Hematopoietic multipotent progenitor cell treated with erythropoietin and hydrocortisone succinate and interleukin-3 and kit ligand, for 17 days (in vitro differentiated cells): ENCODE measurements at places on chromosomes 2 and 18.

GRCh38 chr2:11778416-11778815 is 32.0 kb downstream of the LPIN1 start:
- DNase-seq: no peak

- no peak for DNase-seq
Observed at GRCh38 chr2:226184540-226184939, 615.1 kb downstream of the IRS1 start.

GRCh38 chr2:84958135-84959059 is 12.6 kb upstream of the KCMF1 start:
- no peak for DNase-seq

DNA sequence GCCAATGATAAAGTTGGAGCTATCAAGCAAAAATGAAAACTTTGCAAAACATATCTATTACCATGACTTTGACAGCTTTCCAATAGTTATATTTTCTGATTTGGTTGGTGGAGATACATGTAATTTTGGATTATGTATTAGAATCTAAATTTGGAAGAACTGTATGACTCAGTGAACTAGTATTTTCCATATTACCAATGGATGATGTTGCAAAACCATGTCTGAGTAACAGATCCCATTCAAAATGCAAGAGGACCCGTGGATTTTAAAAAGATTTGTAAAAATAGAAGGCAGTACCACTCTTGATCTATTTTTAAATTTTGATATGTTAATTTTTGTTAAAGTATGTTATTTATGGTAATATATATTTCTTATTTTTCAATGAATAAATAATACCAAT is 83.0 kb downstream of the TAF4B start:
- no peak for DNase-seq

- DNase-seq: no peak
Observed at GRCh38 chr18:79625195-79625923, 54.2 kb upstream of the CTDP1 start.

DNA sequence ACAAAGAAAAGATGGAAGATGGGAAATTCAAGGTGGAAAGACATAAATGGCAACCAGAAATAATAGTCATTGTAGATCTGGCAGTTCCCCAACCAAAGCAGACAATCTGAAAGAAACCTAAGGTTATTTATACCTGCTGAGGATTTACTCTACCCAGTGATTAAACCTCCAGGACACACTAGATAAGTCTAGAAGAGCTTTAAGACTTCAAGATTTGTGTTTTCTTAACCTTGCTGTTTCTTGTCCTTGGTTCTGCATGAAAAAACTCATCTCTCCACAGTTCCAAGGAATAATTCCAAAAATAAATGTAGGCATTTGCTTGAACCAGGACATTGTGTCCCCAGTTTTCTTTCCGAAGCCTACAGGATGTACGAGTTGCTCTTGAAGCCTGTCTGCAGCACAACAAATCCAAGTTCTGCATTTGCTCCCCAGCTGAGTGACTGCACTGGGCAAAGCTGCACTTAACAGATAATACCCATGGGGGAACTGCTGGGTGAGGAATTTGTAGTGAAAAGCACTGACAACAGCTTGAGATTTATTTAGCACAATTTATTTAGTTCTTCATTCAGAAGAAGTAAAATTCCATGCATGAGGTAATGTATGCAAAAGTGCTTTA is 19.8 kb downstream of the DTNA start:
- no peak for DNase-seq

DNA sequence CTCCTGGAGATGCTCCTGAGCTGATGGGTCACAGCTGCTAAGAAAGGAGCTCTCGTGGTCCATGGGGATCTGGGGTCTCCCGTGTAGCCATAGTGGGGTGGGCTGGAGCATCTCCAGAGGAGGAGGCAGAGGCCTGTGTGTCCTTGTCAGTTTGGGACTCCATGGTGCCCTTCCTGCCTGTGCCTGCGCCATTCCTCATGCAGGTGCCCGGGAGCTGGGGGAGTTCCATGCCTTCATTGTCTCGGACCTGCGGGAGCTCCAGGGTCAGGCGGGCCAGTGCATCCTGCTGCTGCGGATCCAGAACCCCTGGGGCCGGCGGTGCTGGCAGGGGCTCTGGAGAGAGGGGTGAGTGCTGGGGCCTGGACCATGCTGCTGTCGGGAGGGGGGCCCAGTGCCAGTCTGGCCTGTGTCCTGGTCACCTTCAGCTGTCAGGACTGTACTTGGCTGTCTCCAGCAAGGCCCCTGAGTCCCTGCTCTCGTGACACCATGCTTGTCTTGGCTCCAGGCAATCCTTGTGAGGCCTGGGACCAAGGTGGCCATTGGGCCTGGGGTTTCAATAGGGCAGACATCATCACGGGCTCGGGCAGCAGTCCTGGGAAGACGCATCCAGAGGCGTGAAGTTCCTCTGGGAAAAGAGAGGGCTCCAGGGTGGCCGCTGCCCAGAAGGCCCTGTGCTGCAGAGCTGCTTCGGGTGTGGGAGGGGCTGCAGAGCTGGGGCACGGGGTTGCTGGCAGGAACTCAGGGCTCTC is 7.3 kb downstream of the CAPN10 start:
- no peak for DNase-seq

GRCh38 chr2:221343524-221343923 is 228.6 kb downstream of the EPHA4 start:
- DNase-seq: no peak

DNA sequence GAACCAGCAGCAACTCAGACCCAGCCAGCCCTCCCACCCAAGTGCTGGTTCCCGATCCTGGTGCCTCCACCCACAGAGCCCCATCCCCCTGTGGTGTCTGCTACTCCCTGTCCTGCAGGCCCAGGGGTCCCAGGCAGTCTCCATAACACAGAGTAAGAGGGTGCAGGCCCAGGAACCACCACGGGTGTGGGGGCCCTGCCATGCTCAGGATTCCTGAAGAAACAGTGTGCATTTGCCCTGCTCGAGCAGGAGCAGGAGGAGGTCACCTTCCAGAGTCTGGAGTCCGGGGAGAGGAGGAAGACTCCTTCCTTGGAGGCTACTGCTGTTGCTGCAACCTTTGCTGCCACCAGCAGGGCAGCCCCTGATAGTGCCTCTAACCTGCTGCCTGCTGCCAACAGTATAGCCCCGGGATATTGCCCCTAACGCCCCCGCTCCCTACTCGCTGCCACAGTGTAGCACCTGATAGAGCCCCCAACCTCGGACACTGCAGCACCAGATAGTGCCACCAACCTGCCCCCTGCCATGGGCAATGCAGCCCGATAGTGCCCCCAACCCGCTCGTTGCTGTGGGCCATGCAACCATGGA is 46.8 kb upstream of the ANKRD62 start:
- no peak for DNase-seq

DNA sequence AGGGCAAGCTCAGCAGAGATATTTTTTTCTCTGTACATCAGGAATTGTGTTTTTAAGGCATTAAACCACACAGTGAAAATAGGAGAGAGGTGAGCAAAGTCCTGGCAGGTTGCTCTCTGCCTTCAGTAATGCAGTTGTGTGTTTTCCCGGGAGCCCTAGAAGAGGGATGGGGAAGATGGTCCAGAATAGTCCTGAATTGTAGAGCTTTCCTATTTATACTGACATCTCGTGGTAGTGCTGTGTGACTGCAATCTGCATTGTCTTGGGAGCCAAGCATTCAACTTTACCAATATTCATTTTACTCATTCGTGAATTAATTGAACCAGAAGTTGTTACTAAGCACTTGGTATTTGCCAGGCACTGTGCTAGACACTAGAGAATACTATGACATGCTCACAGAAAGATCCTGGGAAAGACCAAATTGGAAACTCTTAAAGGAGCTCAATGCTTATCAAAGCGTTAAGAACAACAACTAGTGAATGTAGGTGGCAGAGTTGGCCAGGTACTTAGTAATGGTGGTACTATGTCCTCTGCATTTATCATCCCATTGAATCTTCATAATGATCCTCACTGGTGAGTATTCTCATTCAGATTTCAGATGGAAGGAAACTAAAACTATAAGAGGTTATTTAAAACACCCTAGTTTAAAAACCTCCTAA is 214.6 kb downstream of the TRIB2 start:
- no peak for DNase-seq

DNA sequence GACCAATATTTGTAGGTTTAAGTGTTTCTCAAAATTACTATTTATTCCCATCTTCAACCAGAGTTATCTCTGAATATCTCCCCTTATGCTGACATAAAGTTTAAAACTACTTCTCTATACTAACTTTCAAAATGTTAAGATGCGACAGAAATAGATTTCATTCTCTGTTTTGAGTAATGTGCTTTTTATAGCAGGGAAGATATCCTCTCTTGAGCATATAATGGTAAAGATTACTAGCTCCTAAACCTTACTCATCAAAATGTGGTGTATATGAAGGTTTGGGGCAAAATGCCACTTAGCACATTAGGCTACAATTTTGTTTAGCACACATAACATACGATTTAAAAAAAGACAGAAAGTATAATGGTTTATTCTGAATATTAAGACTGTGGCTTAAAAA is 54.4 kb downstream of the CWC22 start:
- DNase-seq: no peak

- no peak for DNase-seq
Observed at GRCh38 chr2:218471982-218472381, 53.1 kb downstream of the VIL1 start.

DNA sequence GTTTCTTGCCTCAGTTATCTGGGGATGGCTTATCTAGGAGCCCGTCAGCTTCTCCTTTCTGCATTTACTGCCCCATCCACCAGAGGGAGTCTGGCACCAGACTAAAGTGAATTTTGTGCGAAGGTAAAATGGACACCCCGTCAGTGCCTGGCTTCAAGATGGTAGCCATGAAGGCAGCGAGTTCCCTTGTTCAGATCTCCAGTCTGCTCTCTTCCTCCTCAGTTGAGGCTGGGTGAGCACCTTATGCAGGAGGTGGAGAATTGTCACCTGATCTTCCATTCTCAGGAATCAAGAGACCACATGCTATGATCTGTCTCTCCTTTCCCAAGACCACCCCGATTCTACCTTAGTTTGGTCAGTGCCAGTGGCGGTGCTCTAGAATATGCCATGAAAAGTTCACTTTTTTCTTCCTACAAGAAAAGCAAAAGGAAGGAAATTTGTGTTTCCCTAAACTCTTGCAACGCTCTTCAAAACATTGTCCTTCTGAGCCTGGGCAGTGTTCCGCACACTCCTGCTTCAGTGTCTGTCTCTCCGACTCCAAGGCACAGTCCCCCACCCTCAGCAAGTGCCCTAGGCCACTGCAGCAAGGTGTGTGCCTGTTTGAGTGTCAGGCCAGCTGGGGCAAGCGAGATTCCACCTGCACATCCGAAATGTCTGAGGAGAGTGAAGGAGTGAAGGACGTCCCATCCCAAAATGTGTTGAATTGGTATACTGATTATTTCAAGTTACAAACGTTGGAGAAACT is 168.6 kb downstream of the SS18 start:
- DNase-seq: peak; percentile 46

GRCh38 chr2:169478339-169478738 is 955 bp upstream of the BBS5 start:
- DNase-seq: no peak

DNA sequence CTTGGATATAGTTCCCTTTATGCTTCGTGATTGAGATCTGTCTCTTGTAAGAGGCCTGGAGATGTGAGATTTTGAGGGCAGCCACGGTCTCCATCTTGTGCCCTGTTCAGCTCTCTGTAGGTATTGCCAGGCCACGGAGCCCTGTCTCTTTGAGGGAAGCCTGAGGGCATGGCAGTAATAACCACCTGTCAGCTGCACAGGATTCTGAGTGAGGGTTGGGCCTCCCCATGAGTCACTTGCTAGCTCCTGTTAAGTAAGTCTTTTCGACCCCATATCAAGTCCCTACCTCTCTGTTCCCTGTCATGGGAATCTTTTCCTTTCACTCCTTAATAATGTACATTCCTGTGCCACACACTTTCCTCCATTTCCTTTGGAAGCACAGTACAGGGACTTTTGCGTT is 20.4 kb downstream of the LYPD6B start:
- no peak for DNase-seq

- no peak for DNase-seq
Observed at GRCh38 chr2:144190908-144191605, 328.9 kb downstream of the ZEB2 start.

DNA sequence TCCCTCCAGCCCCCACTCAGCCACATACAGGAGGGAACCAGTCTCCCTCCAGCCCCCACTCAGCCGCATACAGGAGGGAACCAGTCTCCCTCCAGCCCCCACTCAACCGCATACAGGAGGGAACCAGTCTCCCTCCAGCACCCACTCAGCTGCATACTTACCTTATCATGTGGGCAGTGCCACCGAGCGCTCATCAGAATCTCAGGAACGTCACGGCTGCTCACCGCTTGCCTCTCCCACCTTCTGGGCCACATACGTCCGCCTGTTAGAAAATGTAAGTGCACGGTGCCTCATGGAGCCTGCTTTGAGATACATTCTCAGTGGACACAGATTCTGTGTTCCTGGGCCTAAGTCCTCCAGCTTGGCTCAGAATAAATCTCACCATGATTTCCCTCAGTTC is 124.8 kb downstream of the PXDN start:
- no peak for DNase-seq

DNA sequence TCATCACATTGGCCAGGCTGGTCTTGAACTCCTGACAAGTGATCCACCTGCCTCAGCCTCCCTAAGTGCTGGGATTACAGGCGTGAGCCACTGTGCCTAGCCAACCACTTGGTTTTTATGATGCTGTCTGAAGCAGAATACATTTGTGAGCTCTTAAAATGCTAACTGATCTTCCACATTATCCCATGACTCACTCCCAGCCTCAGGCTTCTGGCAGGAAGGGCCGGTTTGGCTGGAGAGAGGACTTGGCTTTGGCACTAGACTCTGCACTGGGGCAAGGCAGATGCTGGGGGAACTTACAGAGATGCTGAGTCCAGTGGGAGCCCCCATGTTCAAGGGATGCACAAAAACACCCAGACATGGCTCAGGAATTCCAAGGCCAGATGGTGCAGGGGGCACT is 40.5 kb upstream of the SH3BP4 start:
- DNase-seq: no peak

- DNase-seq: no peak
Observed at GRCh38 chr2:132680544-132680943, 10.5 kb upstream of the LYPD1 start.

DNA sequence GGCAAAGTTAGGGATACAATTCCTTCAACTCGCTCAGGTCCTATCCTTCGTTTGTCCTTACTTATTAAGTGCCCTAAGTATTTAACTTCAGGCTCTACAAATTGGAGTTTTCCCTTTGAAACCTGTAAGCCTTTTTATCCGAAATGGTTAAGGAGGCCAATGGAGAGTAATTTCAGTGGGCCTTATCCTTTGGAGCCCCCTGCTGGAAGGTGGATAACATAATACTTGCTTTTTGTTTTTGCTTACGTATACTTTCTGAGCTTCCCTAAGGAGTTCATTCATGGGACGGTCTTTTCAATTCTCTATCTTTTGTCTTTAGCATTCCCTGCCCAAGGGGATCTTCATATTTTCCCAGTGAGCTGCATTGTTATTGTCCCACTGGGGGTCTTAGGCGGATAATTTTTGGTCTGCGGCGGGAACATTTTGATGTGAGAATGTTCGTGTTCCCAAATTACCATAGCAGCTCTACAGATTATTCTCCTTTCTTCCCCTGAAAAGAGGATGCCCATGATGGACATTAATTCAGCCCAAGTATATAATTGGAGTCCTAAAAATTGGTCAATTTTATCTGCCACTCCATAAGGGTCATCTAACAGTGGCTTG is 34.4 kb upstream of the TRAPPC8 start:
- peak; percentile 71 for DNase-seq
